WTC11 (cell line): ENCODE measurements at places on chromosomes 16 and 17. TPM values are rescaled to one million over a fixed set of nuclear protein-coding genes. Genes with fewer than 3 reads are reported as not detected.

HSD17B1 gene
- total RNA-seq: 1.5 to 1.6 TPM (median 1.5 TPM) in 3 replicates

GRCh38 chr17:65794572-65794971, 233.1 kb upstream of the AXIN2 start:
- DNase-seq: peak; percentile 42

DNA sequence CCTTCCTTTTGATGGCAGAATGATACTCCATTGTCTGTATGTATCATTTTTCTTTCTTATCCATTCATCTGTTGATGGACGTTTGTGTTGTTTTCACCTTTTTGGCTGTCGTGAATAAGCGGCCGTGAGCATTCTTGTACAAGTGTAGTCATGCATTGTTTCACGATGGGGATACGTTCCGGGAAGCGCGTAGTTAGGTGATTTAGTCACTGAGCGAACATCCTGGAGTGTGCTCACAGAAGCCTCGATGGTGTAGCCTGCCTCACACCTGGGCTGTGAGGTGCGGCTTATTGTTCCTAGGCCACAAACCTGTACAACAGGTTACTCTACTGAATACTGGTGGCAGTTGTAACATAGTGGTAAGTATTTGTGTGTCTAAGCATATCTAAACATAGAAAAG, 136.5 kb downstream of the CMIP start:
- DNase-seq: no peak

GRCh38 chr16:55001931-55002330, 71.3 kb downstream of the IRX5 start:
- DNase-seq: no peak

DNA sequence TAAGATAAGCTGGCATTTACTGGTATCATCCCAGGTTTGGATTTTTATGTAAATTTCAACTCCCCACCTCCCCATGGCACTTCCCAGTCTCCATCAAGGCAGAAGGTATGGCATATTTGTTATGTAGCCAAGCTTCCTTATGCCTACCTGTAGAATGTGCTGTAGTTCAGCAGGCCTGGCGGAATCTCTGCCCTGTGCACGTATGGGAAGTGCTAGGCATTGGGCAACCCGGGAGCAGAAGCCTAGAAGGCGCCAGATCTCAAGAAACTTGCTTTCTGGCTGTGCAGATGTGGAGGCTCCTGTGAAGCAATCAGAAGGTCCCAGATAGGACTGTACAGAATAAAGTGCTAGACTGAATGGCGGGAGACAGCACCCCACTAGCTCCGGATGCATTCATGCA, 64.7 kb downstream of the SNX20 start:
- no peak for DNase-seq

GRCh38 chr17:79090443-79091225, 16.0 kb downstream of the ENGASE start:
- no peak for DNase-seq

- DNase-seq: no peak
These were observed 101.8 kb upstream of the CCL1 start for GRCh38 chr17:34464812-34465211.
